Pancreas (tissue), 10 donors: ENCODE measurements at places on chromosomes 3 and 15.

- DNase-seq, result no peak
These were observed 21.0 kb downstream of the ZDHHC3 start for GRCh38 chr3:44954962-44955361.

DNA sequence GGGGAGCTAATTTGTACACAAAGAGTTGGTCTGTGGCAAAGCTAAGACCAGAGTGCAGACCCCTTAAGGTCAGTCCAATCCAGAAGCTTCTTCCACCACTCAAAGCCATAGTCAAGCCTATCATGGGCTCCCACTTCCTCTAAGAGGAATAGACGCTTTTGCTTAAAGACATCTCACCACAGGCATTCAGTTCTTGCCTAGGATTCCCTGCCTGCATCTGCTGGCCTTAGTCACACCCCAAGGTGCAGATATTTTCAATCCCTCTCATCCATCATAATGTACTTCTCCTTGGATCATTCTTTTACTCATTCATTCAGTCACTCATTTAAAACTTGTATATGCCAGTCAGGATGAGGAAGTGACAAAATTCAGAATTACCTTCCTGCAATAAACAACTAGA is 179.6 kb upstream of the STT3B start:
- no peak for DNase-seq

- no peak for DNase-seq
These were observed 152.8 kb downstream of the TIGIT start for GRCh38 chr3:114446600-114446999.

GRCh38 chr3:87287011-87287410 is 10.6 kb upstream of the POU1F1 start:
- no peak for DNase-seq

DNA sequence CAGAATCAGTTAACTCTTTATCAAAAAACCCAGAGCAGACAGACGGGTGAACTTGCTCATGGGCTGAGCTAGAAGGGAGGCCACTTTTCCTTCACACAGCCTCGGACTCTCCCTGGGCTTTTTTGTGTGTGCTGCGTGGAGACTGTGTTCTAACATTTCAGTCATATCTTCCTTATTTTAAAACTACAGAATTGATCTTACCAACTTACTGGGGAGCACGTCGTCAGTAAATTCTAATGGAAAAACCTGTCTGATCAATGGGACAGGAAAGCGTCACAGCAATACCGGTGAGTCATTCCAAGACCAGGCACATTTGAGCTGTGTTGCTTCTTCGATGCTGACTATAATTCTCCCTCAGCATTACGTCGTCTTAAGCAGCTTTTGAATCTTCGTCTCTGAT is 145.1 kb downstream of the LPP start:
- no peak for DNase-seq

GRCh38 chr3:62481962-62482361 is 108.6 kb upstream of the FEZF2 start:
- DNase-seq, result no peak
